ENCODE measurements at places on chromosomes 4 and X.
A peak's percentile ranks its signal among the peaks of the same experiment; 100 is the strongest.

GRCh38 chrX:137427816-137428215, 138.1 kb upstream of the ZIC3 start:
- peak; percentile 1 for DNase-seq

- no peak for DNase-seq
These were observed 68.8 kb downstream of the FAM47C start for GRCh38 chrX:37076983-37077382.

- no peak for DNase-seq
These were observed 5.9 kb upstream of the TNIP2 start for GRCh38 chr4:2762048-2762447.

GRCh38 chr4:153074936-153075630, 129.2 kb upstream of the TRIM2 start:
- peak; percentile 18 for DNase-seq

DNA sequence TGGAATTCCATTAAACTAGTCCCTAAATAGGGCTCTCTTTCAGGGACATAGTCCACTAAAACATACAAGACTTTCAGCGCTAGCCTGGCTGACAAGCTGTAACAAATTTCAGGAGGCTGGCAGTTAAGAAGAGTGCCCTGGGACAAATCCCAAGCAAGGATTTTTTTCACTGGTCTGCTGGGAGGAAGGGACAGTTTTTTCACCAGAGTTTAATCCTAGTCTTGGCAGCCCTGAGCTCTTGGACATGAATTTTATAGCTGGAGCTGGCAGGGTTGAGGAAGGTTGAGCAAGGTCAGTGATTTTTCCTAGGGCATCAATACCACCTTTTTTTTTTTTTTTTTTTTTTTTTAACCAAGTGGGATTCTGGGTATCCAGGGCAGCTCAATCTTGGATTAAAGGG, 184.4 kb downstream of the SH2D1A start:
- no peak for DNase-seq

GRCh38 chr4:55466001-55466400, 70.2 kb downstream of the TMEM165 start:
- DNase-seq, result no peak

DNA sequence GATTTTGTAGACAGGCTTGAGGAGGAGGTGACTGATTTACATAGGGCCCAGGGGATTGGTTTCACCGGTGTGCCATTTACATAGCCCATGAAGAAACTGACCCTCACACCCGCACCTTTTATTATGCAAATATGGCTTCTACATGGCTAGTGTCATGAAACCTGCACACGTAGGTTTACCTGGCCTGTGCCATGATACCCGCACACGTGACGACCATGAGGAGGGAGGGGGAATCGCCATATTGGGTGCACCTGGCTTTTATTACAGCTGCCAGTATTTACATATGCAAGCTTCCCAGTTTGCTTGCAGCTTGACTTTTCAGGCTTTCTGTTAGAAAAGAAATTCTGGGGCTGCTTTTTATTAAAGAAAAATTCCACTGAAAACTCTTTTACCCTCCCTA, 359.7 kb downstream of the ADAM29 start:
- DNase-seq, result no peak

- DNase-seq, result peak; percentile 51
These were observed 631 bp downstream of the EVC start for GRCh38 chr4:5711479-5712184.

GRCh38 chrX:134191281-134191680, 45.7 kb upstream of the CCDC160 start:
- no peak for DNase-seq

DNA sequence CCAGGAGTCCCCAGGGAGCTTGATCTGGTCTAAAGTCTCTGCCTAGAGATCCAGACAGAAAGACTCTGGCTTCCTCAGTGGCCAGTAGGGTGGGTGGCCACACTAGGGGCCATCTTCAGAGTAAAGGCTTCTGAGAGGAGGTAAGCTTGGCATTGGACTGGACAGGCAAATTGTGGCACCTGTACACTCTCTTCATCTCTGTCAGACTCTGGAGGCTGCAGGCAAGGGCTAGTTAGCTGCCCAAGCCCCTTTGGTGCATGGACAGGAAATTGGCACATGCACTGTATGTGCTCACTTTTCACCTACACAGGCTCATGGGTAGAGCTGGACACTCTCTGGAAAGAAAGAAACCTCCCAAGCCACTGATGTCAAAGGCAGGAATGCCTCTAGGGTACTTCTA, 142.8 kb downstream of the PJA1 start:
- DNase-seq, result no peak

DNA sequence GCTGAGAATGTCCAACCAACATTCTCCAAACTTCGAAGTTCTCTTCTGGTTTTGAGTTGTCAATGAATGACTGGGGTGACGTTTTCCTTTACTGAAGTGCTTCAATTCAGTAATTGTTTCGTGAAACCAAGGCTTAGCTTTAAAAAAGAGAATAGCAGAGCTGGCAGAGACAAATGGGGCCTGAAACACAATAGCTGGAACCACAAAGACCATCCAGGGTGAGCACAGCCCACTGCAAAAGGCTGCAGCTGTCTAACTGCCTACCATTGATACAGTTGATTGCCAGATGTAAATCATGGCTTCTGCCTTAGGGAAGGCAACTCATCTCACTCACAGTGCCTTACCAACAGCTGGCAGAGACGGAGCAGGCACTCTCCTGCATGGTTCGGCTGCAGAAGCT, 78.7 kb upstream of the ZNF518B start:
- DNase-seq, result no peak

GRCh38 chr4:173332963-173333657, 1.0 kb downstream of the HMGB2 start:
- peak; percentile 22 for DNase-seq

DNA sequence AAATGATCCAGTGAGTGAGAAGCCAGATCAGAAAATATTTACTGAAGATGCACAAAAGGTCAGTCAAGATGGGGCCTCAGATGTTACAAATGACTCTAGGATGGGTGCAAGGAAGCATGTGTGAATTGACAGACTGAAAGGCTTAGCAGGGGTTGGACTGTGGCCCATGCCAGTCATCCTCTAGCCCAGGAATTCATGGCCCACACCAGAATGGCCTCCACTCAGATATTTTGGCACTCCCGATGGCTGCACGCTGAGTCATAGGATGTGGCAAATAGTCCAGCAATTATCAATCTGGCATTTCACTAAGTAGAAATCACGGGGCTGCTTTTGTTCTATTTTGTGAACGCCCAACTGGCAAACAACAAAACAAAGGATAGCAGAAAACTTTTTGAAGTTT, 406.5 kb downstream of the IQCM start:
- peak; percentile 88 for DNase-seq

GRCh38 chr4:129379429-129379828, 283.5 kb downstream of the C4orf33 start:
- DNase-seq, result no peak

DNA sequence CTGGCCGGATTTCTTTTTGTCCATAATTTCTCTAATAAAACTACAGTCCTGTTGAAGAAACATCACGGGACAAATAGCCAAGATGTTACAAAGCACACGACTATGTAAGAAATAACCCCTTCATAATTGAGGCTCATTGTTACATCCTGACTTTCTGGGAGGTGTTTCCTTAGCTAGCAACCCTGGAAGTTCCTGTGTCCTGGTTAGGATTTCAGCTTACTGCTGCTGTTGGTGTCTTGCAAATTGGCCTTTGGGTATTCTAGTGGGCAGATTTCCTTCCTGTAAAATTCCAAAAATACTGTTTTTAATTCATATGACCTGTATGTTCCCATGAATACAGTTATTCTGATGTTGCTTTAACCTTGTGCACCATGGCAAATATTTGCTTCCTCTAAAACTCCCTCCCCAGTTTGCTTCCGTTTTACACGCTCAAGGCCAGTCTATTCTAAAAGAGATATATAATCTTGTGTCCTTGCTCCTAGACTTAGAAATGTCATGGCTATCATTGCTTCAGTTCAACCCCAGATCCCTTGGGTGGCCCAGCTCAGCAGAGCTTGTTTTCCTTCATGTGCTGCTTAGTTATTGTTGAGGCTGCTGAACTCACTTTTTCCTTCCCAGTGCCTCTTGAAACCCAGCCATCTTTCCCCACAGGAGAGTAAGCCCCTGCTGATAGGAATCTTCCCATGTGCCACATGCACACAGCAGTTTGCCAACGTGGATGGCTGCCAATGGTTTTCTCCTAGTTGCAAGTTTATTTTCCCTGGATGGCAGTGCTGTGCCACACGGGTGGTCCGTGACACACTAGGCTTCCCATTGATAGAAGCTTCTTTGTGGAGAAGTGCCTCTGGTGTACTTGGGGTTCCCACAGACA, 75.8 kb downstream of the TSPAN7 start:
- DNase-seq, result no peak

DNA sequence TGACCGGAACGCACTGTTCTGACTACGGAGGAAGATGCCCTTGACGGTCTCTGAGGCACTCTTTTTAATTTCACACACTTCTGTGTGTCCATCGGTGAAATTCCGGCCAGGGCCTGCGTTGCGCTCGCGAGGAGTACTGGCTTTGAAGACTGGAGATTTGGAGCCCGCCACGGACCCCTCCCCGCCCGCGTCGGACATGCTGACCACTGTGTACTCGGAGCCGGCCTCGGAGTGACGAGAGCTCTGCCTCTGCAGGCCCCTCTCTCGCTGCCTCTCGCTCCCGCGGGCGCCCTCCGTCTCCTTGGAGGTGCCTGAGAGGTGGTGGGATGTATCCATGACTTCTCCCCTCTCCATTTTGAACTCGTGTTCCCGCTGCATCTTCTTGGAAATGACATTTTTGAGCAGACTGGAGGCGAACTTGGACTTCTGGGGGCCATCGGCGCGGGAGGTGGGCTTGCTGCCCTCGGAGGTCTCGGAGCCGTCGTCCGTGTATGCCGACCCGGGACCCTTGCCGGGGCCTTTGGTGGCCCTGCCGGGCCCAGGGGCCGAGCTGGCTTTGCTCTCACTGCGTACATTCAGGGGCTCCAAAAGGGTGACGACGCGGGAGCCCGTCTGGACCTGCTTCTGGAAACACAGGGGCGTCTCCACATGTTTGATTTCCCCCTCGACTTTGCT, 5.7 kb downstream of the C4orf54 start:
- DNase-seq, result no peak

DNA sequence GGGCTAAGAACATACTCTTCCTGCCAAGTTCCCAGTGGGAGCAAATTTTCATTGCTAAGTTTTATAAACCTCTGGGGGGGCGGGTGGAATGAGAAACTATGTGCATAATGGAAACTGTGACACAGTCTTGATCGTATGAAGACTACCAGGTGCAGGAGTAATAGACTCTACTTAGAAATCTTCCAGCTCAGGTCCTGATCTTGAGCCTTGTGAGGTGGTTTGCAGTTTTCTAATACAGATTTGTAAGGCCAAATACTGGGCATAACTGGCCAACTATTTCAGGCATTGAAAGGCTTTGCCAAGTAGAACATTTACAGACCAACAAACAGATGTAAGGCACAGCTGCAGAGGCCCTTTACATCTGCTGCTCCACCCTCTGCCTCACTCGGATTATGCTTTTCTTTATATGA, 89.7 kb upstream of the CBR4 start:
- peak; percentile 67 for DNase-seq

GRCh38 chr4:24642981-24643547, 58.7 kb upstream of the DHX15 start:
- peak; percentile 62 for DNase-seq

DNA sequence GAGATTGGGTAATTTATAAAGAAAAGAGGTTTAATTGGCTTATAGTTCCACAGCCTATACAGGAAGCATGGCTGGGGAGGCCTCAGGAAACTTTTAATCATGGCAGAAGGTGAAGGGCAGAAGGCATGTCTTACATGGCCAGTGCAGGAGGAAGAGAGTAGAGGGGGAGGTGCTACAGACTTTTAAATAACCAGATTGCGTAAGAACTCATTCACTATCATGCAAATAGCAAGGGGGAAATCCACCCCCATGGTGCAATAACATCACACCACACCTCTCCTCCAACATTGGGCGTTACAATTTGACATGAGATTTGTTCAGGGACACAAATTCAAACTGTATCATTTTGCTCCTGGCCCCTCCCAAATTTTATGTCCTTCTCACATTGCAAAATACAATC, 353.8 kb upstream of the PABPC5 start:
- DNase-seq, result no peak

DNA sequence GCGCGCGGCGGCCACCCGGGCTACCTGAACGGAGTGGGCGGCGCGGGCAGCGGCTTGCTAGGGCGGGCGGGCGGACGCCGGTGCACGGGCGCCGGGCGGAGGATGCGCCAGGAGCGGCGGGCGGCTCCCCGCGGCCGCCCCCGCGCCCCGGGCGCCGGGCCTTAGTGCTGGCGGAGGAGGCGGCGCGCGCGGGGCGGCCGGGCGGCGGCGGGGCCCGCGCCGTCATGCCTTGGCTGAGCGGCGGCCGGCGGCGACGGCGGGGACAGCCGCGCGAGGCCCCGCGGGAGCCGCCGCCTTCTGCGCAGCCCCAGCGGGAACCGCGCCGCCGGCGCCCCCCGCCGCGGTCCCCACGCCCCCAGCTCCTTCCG, 48.2 kb downstream of the CLDN34 start:
- DNase-seq, result no peak

DNA sequence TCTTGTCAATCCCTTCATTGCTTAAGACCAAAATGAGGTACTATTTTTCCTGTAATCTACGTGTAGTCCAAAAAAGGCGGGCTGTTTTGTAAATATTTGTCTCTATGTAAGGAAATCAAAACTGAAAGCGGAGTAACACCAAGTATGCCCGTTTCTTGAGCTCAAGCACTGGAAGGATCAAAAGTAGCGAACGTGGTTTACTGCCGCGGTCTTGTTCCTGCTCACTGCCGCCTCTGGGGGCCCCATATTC, 71.5 kb downstream of the AFF1 start:
- DNase-seq, result no peak

DNA sequence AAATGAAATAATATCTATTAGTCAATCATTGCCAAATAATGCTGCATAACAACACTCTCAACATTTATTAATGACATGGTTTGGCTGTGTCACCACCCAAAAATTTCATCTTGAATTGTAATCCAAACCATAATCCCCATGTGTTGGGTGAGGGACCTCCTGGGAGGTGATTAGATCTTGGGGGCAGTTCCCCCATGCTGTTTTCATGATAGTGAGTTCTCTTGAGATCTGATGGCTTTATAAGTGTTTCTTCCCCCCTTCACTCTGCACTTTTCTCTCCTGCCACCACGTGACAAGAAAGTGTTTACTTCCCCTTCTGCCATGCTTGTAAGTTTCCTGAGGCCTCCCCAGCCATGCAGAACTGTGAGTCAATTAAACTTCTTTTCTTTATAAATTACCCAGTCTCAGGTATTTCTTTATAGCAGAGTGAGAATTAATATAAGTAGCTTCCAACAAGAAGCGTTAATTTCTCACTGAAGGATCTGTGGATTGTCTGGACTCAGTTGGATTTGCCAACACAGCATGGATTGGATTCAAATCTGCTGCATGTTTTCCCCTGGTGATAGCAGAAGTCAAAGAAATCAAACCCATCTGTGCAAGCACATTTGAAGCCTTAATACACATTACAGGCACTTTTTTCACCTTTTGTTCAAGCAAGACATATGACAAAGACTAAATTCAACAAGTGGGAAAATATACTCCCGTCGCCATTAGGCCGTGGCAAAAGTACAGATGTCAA, 216.6 kb downstream of the PDGFC start:
- no peak for DNase-seq

- no peak for DNase-seq
These were observed 137.3 kb upstream of the RPL34 start for GRCh38 chr4:108483079-108483478.

- no peak for DNase-seq
These were observed 5.2 kb downstream of the NLRP2B start for GRCh38 chrX:57674861-57675260.
